CD4-positive, alpha-beta T cell treated with Interferon alpha-2 for 1 hour (primary cell): ENCODE measurements at places on chromosomes 6 and 20.

DNA sequence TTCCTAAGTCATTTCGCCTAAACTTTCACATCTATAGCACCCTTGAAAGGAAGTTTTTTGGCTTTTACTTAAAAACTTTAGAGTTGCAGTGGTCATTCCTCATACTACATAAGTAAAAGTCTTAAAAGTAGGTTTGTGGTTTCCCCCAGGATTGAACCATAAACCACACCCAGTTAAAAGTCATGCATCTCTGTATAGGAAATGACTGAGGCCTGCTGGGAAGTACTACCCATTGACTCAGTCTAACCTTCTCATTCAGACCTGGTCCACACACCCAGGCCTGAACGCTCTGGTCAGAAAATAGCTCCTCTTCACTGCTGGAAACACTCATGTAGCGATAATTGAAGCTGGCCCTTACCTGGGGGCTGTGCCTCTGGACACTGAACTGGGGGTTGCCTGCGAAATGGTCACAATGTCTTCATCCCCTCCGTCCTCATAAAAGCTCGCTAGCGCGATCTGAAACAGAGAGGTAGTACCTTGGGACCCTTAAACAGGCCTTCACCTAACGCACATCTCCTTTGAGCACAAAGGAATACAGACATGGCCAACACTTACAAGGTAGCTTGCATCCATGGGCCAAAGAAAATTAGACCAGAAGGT lies 2.6 kb downstream of the NSFL1C start:
- no peak for DNase-seq

DNA sequence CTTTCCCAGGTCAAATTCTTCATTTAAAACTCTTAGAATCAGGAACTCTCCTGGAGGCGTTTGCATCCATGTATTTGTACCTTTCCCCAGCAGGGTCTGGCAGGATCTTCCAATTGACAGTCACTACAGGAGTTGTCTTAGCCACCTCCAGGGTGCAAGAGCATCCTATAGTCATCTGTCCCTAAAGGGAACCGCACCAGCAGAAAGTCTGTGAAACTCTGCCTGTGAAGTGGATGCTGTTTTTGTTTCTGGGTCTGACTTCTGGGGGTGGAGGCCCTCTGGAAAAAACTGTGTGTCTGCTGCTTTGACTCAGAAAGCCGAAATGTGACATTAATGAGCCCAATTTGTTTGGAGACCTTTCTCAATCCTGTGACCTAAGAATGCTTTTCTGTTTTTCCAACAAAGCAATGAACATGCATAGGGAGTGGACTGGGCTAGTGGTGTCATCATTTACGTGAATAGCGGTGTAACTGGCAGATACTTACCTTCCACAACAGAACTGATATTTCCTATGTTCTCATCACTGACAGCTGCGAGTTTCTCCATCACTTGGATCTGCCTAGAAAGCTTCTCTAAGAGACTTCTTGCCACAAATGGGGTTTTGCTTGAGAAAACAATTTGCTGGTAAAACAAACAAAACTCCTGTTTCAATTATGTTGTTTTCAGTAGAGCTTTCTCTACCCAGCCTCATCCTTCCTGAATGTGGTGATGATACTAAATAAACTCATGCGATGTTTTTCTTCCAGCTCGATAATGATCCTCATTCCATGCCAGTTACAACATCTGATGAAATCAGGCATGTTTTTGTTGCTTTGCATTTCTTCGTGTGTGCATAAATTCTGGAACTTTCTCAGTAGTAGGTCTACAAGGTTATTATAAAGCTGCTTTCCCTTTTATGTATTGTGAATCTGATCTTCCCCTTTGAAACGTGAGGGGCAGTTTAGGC lies 33.3 kb upstream of the ARMH2 start:
- no peak for DNase-seq

DNA sequence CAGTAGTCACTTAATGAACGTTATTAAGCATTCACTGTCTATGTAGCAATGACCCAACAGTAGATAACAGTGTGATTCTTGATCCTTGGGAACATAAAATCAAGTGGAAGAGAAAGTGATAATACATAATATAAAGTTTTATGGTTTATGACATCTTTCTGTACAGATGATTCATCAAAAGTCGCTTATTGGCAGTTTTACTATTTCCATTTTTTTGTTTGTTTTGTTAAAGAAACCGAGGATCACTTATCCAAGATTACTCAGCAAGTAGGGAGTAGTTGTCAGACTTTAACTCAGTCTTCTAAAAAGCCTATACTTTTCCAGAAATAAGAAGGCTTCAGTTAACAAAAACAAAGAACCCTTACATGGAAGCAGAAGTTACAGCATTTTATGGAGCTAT lies 260.8 kb downstream of the ZFAND3 start:
- no peak for DNase-seq

DNA sequence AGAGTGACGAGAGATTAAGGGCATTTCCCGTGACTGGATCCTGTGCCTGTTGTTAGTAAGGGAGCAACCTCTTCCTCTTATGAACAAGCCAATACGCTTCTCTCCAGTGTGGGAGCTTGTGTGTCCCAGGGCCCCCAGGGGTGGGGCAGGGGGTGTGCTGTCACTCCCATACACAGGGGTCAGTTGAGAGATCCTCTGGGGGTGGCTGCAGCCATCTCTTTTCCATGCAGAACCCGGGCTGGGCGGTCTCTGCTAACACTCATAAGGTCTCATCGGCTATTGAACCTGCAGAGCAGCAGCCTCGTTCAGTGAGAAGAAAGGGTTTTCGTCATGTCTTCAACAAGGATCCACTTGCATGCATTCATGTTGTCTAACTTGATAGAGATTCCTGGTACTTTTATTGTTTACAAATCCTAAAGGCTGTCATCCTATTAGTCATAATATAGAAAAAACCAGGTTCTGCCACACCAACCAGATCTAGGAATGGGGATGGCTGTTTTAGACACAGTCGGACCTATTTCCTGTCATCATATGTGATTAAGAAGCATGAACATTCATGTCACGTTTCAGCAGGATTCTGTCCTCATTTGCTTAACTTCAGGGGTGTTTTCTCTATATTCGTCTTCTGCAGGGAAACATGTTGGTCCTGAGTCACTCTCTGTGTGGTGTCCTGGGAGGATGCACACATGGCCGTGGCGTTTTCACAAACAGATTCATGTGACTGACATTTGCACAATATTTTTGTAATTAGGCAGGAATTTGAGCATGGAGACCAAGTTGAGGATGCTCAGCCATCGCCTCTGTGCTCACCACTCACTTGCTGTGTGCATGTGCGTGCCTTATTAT lies 13.3 kb upstream of the THBS2 start:
- no peak for DNase-seq

DNA sequence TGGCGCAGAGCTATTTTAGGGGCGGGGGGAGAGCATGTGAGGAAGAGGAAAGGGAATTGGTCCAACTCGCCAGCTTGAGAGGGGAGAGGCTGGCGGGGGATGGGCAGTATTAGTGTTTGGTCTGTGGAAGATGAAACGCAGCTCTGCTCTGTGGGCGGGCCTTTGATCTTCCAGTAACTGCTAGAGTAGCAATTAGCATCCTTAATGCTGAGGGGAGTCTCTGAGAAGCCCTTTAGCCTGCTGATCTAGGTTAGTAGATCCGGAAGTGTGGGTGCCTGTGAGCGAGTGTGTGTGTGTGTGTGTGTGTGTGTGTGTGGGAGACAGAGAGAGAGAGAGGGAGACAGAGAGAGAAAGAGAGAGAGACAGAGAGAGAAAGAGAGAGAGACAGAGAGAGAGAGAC lies 117.2 kb upstream of the BACH2 start:
- peak; percentile 85 for DNase-seq

- peak; percentile 19 for DNase-seq
Measured at GRCh38 chr20:38680500-38681306, 43.6 kb upstream of the SLC32A1 start.

DNA sequence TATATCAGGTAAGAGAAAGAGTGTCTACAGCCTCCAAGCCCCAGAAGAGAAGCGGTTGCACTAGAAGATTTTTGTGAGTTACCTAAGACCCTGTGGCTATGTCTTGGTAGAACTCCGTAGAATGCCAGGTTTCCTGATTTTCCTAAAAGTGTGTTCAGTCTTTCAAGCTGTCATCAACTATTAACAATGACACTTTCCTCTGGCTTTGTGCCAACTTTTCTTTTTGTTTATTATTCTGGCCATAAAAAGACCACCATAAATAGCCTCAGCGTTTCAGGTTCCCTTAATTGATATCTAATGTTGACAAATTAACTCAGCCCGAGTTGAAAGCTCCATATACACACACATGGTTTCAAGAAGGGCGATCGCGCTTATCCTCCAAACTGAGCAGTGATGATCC lies 1.2 kb downstream of the PAK5 start:
- no peak for DNase-seq

GRCh38 chr6:110554441-110554840 lies 78.0 kb upstream of the SLC22A16 start:
- no peak for DNase-seq

- no peak for DNase-seq
Measured at GRCh38 chr6:25793970-25794369, 37.9 kb downstream of the SLC17A1 start.

DNA sequence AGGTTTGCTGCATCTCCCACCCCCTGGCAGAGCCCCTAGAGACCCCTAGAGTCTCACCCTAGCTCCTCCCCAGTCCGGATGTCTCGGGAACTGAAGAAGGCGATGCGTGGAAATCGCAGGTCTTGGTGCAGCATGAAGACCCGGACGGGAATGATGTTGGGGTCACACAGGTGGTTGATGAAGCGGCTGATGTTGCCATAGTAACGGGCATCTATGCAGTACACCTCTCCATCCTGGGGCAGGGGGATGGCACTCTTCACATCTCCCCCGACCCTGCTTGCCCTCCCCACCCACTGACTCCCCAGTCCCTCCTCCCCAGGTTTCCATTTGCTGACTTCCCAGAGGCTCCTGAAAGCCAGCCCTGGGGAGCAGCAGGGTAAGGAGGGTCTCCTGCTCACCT lies 1.8 kb upstream of the SLC44A4 start:
- DNase-seq = no peak

- no peak for DNase-seq
Measured at GRCh38 chr6:73564578-73565345, 43.9 kb upstream of the EEF1A1 start.

DNA sequence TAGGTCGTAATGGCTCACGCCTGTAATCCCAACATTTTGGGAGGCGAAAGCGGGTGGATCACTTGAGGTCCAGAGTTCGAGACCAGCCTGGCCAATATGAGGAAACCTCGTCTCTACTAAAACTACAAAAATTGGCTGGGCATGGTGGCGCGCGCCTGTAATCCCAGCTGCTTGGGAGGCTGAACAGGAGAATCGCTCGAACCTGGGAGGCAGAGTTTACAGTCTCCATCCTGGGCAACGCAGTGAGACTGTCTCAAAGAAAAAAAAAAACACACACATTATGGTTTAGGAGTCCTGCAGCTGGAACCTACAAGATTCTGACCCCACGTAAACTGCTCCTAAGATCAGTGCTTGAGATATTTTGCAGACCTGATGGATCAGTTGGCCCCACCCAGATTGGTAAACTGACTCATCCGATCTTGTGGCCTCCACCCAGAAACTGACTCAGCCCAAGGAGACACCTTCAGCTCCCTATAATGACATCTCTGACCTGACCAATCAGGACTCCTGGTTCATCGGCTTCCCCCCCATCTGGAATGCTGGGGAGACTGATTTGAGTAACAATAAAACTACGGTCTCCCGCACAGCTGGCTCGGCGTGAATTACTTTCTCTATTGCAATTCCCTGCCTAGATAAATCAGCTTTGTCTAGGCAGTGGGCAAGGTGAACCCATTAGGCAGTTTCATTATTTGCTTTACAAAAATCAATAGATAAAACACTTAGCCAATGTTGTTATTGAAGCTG lies 96.2 kb upstream of the BTN3A2 start:
- no peak for DNase-seq

DNA sequence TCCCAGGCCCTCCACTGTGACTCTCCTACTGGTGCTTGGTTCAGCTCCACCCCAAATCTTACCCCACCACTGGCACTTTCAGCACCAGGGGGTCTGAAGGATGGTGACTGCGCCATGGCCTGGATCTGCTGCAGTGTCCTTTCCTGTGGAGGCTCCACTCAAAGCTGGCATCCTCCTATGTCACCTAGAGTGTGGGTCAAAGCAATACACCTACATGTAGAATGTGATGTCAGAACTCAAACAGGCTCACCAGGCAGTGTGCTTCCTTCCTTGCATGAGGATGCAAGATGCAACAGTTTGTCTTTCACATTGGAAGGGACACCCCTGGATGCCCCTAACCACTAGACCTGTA lies 32.8 kb upstream of the MICB start:
- no peak for DNase-seq

DNA sequence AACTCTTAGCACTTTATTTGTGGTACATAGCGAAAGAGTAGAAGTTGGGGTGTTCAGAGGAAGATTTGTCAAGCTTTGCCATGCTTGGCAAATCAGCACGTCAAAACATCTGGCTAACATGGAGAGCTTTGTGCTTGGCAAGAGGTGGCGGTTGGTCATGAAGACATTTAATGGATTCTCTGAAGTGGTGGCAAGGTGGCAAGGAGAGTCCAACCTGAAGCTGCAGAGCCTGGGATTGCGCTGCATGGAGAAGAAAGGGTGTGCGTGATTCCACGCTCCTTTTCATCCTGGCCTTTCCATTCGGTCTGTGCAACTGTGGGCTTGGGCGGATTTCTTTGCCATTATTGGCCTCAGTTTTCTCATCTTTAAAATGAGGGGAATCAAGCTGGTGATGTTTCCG lies 3.1 kb downstream of the PYGB start:
- DNase-seq = no peak

DNA sequence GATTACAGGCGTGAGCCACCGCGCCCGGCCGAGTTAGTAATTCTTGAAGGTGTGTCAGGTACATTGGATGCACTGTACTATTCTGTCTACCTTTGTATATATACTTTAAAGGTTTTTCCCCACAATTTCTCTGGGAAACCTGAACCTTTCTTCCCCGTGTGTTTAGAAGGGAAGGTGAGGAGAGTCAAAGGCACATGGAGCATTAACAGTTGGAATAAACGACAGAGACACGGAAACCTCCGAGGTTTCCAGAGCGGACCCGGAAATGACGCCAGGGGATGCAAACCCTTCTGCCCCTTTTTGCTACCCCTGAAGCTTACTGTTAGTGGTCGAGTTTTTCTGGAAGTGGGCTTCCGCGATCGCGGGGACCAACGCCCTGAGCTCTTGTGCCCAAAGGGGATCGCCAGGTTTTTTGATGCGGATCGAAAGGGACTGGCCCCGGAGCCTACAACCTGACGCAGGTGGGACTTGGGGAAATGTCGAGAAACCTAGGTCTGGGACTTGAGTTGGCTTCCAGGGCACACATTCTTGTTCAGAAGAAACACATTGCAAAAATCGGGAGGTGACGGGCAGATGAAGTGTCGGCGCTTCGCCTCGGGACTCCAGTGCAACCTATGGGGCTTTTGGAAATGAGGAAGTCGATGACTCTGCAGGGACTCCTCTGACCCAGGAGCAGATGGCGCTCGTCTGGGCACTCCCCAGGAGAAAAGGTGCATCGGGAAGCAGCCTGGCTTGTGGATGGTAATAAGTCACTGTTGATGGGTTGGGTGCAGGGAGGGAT lies 218.2 kb downstream of the OR2B2 start:
- peak; percentile 57 for DNase-seq

- no peak for DNase-seq
Measured at GRCh38 chr20:45423700-45424099, 7.8 kb downstream of the PIGT start.

DNA sequence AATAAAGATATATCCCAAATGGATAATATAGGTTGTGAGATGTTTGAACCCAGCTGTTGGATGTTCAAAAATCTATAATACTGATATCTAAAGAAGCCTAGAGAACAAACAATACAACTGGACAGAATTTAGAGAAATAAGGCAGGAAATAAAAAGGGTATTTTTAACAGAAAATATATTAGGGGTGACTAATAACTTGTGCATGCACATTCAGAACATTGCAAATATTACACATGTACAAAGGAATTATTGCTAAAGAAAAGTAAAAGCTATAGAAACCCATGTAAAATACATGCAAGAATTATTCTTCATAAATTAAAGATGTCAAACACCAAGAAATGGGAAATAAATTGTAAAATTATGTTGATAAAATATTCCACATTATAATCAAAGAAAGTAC lies 32.7 kb upstream of the HCRTR2 start:
- DNase-seq = no peak
